ENCODE measurements at places on chromosomes 1 and 21.

DNA sequence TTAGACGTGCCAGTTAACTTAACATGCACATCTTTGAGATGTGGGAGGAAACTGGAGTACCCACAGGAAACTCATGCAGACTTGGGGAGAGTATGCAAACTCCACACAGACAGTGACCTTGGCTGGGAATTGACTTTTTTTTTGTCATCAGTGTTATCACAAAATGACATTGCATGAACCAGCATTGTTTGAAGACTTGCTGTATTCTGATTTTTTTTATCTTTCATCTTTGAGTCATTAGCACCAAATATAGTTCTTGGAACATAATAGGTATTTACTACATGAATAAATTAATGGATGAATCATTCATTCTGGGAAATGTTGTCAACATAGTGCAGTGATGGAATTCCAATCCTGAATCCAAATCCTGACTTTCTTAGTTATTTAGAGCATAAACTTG lies 77.0 kb downstream of the ATF6 start:
- no peak for DNase-seq

GRCh38 chr21:45292399-45293219 lies 4.9 kb upstream of the POFUT2 start:
- DNase-seq = peak; percentile 79

- DNase-seq = no peak
Measured at GRCh38 chr1:153799566-153800465, 24.6 kb downstream of the SLC27A3 start.

- no peak for DNase-seq
Measured at GRCh38 chr1:192158181-192158580, at the start of gene RGS18. RGS18 (plus strand) TSS chr1:192158462; CDS start chr1:192158638, 176 bp downstream.

GRCh38 chr1:26697978-26698849 lies 2.4 kb downstream of the ARID1A start:
- peak; percentile 93 for DNase-seq

DNA sequence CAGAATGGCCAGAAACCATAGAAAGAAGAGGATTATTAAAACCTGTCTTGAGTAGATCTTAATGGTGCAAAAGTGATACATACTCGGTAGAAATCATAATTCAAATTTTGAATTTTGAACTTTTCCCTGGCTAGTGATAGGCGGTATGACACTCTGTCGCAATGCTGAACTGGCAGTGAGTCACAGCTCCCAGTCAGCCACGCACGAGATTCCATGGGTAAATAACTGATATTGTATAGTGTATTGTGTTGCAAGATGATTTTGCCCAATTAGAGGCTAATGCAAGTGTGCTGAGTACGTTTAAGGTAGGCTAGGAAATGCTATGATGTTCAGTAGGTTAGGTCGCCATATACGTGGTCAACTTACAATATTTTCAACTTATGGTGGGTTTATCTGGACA lies 207.0 kb downstream of the SIPA1L2 start:
- no peak for DNase-seq

DNA sequence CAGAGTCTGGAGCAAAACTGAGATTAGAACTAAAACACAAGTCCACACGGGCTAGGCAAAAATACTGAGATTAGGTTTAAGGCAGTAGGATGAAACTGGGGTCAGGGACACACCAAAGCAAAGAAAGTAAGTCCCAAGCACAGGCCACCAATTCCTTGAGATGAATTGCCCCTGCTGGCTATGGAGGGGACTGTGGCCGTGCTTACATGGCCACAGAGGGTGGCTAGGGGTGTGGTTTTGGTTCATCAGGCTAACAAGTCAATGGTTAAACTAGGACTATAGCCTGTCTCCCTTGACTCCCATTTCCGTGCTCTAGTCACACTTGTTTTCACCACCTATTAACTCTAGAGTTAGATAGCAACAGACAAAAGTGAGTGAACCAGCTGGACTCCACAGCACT lies 394.8 kb downstream of the PBX1 start:
- no peak for DNase-seq

GRCh38 chr1:102365071-102365470 lies 368.3 kb upstream of the OLFM3 start:
- DNase-seq = no peak

DNA sequence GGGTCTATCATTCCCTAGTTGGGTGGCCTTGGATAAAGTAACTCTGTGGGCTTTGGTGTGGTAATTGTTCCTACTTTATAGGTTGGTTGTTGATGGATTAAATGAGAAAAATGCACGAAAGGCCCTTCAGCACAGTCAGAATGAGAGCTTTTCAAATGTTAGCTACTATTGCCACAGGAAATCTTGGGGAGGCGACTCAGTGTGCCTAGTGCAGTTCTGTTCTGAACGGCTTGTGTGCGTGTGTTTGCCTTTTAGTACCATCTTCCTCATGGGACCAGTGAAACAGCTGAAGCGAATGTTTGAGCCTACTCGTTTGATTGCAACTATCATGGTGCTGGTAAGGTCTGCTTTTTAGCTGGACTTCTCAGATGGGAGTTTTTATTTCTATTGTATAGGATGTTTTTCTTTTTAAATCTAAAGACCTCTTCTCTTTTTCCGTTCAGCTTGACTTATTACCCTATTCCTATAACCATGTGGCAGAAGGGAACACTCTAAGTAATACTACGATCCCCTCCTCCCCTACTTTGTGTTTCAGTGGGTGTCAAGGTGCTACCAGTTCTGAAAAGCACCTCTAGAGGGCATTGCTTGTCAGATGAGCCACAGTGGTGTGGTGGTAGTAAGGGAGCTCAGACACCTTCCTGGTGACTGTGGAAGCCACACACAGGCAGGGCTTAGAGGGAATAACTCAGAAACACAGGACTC lies 9.2 kb downstream of the SFT2D2 start:
- peak; percentile 43 for DNase-seq

DNA sequence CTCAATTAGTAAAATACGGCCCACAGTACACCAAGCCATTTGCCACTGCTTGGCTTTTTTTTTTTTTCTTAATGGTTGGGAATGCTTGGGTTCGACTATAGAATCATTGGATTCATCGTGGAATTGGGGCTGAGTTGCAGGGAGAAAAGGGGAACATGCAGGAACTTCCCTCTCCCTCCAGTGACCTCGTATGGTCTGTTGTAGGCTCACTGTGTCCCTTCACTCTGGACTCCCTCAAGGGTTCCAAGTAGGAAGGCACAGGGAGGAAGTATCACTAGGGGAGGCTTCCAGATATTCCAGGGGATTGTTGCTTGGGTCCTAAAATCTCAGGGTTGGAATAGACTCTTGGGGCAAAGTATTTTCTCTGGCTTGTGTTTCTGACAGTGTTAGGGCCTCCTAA lies 24.5 kb downstream of the PPFIA4 start:
- DNase-seq = no peak

- DNase-seq = no peak
Measured at GRCh38 chr21:37268186-37268503, 1.0 kb upstream of the VPS26C start.

DNA sequence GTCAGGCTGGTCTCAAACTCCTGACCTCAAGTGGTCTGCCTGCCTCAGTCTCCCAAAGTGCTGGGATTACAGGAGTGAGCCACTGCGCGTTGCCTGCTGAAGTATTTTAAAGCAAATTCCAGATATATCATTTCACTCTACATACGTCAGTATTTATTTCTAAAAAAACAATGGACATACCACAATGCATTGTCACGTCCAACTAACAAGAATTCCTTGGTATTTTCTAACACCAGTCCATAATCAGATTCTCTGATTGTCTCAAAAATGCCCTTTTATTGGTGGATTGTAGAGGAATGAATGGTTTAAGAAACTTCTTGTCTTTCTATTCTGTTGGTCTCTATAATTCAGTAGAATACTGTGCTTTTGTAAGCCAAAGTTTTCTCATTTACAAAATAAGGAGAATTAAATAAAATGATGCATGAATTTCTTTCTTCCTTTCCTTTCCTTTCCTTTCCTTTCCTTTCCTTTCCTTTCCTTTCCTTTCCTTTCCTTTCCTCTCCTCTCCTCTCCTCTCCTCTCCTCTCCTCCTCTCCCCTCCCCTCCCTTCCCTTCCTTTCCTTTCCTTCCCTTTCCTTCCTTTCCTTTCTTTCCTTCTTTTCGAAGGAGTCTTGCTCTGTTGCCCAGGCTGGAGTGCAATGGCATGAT lies 55.8 kb downstream of the VPS13D start:
- no peak for DNase-seq

DNA sequence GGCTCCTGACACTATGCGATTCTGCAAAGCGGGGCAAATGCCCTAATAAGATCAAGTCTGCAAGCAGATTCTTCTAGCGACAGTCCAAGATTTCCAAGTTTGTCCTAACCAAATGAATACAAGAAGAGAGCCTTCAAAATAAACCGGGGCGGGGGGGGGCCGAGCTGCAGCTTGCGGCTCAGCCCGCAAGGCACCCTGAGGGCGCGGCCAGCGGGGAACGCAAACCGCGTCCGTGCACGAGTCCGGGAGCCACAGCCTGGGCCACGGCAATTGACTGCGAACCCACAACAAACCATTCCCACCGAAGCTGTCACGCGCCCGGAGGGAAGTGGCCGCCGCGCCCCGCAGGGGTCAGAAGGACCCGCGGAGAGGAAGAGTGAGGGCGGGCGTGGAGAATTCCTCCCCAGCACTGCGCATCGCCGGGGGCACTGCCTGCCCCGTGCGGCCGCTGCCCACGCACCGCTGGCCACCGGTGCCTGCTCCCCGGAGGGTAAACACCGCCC lies 687 bp downstream of the TGFBR3 start:
- DNase-seq = no peak

DNA sequence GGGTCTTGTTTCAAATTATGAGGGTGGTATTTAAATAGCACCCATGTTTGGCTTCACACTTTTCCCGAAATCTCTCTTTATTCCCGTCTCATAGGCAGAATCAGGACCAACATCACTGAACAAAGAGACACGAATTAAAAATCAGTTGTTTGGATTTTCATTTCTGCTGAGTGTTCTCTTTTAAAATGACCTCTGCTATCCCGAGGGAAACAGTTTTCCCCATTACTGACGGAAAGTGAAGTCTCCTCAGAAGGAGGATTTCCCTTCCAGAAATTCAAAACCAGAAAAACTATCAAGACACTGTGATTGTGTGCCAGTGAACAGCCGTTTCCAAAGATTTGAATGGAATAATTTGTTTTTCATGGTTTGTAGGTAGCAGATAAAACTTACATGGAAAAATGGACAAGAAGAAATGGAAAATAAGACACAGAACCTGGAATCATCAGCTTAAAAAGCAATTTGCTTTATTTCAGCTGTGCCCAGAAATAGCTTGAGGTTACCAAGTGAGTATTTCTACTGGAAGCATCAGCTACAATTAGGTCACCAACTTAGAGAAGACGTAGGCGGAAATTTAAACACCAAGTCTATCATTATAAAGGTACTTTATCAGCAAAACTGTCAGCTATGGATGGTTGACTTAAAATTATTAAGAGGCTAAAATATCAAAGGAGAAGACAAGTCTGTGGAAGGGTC lies 68.5 kb downstream of the RUNX1 start:
- no peak for DNase-seq

GRCh38 chr1:5827516-5827915 lies 164.7 kb downstream of the NPHP4 start:
- no peak for DNase-seq

GRCh38 chr1:45953934-45954847 lies 150.8 kb downstream of the MAST2 start:
- DNase-seq = peak; percentile 77

Measured in RCC 7860 (cell line).